ENCODE measurements at places on chromosomes 3 and 15.
A peak's percentile ranks its signal among the peaks of the same experiment; 100 is the strongest.

- DNase-seq, result no peak
Observed at GRCh38 chr3:13483988-13484695, 4.0 kb downstream of the HDAC11 start.

DNA sequence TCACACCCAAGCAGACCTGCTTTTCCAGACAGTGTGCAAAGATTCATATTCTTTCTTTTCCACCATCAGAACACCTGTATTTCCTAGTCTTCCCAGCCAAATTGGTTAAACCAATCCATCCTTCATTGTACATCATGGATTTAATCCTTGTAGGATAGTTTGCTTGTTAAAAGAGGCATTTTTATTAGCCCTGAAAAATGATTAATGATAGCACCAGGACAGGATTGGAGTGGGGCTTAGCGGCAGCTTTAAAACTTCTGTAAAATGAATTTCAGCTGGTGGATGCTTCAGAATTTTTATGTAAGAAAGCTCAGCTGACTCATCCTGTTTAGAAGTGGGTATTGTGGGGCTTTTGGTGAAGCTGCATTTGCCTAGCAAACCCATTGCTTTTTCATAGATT lies 36.1 kb upstream of the ARHGEF26 start:
- DNase-seq, result no peak

DNA sequence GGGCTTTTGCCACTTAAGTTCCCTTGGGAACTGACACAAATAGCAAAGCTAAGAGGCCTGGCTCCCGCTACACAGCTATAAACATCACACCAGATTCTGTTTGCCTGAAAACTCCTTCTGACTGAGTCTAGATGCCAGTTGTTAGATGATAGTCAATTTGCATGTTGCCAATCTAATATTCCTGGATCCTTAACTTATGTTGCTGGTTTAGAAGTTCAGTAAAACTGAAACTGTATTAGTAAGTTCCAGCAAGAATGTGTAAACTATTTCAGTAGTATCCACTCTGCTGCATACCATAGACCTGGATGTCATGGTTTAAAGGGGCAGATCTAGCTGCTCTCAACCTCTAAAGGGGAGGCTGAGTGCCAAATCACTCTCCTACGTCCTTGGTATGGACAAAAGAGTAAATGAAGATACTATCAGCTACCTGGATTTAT lies 27.1 kb upstream of the LACTB start:
- peak; percentile 83 for DNase-seq

DNA sequence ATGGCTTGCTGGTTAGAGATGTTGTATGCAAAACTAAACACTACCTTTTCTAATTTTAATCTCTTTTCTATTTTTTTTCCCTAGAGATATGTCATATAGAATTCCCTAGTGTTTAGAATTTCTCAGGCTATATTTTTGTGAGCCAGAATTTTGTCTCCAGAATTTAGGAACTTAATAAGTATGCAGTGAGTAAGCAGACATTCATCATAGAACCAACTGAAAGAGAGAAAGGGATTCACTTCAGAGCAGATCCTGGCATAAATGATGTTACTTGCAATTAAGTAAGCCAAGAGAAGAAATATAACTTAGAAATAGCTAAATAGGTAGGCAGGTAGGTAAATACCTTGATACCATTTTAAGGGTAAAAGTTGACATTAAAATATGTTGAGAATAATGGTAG lies 288.9 kb downstream of the ZNF385D start:
- peak; percentile 58 for DNase-seq

DNA sequence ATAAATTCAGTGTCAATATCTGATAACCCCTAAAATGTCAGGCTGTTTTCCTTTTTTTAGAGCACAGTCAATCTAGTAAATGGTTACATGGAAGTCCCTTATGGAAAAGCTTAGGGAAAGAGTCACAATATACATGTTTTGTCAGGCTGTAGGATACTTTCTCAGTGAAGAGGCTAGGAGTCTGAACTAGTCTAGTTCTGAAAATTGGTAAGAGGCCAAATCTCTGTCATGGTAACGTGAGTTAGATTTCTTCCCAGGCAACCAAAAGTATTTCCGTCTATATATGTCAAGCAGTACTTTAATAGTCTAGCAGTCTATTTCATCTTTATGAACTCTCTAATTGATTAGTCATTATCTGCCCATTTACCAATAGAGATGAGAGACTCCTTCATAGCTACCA lies 215.9 kb upstream of the LRRC3B start:
- no peak for DNase-seq

GRCh38 chr3:51581524-51581923 lies 43.0 kb downstream of the RAD54L2 start:
- peak; percentile 14 for DNase-seq

- DNase-seq, result peak; percentile 68
Observed at GRCh38 chr3:100516838-100517237, 24.4 kb downstream of the TMEM45A start.

DNA sequence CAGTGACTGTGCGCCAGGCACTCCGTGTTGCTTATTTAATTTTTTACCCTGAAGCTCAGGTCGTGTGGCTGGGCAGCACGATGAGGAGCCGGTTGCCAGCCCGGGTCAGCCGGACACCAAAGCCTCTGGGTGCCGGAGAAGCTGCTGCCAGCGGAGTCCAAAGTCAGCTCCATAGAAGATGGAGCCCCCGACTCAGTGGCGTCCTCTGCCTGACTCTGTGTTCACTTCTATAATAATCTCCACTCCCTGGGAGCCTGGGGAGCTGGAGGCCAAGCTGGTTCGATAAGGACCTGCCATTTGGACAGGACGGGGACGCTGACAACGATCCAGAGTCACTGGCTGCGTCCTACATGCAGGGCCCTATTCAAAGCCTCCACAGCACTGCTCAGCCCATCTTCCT lies 78.6 kb downstream of the VGLL4 start:
- no peak for DNase-seq

- DNase-seq, result peak; percentile 72
Observed at GRCh38 chr3:136994772-136995516, 37.2 kb downstream of the IL20RB start.

DNA sequence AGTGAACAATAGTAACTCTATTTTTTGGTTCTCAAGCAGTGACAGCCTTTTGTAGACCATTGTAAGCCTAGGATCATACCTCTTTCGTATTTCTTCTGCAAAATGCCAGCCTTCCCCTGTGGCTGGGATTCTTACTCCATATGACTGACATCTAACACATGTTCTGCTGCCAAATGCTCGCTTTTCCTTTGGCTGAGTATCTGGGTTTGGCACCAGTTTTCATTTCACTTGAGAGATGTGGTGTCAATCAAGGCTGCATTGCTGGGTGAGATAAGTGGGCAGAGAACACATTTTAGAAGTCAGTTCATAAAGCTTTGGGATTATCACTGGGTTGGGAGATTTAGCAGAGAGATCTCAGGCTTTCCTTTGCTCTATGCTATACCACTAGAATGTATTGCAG lies 514.7 kb upstream of the SGO1 start:
- DNase-seq, result no peak

DNA sequence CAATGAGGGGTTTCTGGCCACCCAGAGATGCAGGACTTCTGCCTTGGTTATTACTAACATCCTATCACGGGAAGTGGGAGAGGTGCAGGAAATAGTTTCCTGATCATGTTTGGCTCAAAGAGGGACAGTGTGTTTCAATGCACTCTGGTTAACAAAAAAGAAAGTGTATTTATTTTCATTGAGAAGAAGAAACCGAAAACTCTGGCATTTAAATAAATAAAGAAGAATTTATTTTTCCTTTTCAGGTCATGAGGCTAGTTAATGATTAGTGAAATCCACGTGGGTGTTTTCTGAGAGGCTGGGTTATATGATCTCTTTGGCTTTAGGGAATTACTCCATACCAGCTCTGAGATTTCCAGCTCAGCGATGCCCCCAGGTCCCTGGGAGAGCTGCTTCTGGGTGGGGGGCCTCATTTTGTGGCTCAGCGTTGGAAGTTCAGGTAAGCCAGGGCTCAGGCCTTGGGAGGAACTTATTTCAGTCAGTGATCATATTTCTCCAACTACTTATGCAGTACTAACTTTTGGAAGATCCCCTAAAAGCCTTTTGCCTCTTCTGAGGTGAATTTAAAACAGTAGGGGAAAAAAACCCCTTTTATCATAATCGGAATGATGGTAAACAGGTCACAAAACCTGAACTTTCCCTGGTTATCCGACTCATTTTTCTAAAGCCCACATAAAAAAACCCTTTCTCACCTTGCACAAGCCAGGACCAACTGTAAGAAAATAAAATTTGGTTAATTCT lies at the start of gene PLA1A:
Gene PLA1A, plus strand, starts transcription at position 338 of the 741 bp plus-strand sequence. Its CDS starts 29 bp downstream, at position 367.
- no peak for DNase-seq

GRCh38 chr15:31236184-31237042 lies 90.2 kb upstream of the KLF13 start:
- peak; percentile 97 for DNase-seq

- DNase-seq, result no peak
Observed at GRCh38 chr15:89632563-89633430, 22.5 kb downstream of the KIF7 start.

GRCh38 chr15:68274201-68274848 lies 3.2 kb upstream of the FEM1B start:
- DNase-seq, result no peak

DNA sequence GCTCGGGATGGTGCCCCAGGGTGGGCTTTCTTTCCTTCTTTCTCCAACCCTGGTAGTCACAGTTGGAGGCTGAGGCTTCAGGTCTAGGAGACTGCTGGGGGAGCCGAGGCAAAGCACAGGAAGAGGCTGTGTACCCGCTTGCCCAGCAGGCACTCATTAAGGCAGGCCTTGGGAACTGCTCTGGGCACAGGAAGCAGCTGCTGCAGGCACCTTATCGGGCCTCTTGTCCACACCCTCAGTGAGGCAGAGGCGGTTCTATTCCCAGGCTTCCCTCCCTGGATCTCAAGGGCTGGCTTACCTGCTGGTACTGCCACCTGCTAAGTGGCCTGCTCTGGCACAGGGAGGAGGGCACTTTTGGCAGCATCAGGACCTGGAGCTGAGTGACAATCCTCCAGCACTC lies 15.8 kb upstream of the GRM2 start:
- no peak for DNase-seq

DNA sequence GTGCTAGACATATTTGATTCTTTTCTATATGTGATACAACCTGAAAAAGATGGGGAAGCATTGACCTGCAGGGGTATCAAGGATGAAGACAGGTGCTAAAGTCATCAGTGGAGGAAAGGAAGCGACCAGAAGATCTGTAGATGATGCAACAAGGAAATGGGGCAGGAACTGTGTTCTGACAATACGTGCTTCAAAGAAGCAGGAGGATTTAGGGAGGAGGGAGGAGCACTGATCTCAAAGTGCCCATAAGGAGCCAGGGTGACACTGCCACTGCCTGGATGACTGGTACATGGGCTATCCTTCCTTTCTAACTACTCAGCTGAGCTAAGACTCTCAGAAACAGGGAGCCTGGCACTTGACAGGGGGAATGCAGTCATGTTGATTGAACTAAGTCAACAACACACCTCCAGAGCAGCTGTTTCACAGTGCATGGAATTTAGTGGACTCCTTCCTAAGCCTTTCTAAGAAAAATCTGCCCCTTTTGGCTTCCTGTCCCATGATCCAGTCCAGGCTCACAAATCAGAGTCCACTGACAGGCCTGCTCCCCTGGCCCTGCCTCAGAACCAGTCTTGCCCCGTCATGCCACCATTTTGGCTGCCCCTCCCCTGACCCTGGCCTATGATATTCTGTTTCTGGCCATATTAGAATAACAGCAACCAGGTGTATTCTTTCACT lies 12.0 kb downstream of the LYSMD4 start:
- DNase-seq, result no peak

DNA sequence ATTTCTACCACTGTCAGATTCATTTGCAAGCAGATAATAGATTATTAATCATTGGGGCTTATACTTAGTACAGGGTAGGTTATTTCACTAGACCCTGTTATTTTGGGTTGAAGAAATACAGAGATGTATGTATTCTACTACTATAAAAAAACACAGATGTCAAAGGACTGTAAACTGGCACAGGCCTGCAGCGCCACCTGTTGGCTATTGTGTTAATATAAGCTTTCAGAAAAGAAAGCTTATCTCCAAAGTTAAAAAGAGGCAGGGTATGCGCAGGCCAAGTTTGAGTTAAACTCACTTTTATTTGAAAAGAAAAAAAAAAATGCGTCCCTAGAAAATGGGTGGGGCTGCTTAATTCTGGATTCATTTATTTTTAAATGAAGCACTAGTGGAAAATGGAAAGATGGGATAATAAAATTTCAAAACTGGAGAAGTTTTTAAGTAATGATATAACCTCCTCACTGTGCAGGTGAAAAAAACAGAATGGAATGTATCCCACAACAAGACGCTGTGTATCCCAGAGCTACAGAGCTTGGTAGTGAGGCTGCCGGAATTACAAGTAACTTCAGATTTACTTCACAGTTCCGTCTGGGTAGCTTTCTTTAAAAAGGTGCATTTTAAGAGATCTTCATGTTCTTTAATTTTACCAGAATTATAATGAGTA lies 407.2 kb upstream of the TGFBR2 start:
- DNase-seq, result peak; percentile 50

DNA sequence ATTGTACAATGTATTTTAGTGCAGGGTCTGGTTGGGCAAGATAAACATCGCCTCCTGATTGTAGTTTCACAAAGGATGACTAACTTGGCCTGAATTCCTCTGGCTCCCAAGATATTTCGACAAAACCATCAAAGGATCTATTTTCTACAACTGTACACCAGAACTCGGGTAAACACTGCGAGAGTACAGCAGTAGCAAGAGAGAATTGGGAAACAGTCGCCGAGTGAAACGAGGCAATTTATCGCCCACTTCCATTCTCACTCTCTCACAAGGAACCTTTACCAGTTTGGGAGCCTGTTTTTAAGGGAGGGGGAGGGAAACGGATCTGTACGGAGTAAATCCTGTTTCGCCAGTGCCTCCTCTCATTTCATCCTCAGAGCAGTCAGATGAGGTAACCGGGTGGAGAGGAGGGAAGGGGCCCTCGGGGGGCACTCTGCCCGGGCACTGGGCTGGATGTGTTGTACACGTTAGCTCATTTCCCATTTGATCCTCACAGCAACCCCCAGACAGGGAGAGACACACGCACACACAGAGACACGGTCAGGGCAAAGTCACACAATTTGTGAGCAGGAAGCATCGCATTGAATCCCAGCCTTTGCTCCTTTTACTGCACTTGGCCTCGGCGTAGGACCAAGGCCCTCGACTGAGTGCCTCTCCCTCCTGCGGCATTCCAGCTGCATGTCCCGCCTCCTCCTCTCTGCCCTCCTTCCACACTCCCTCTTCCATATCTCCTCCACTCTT lies 120.1 kb downstream of the LIPC start:
- DNase-seq, result peak; percentile 87

- DNase-seq, result peak; percentile 98
Observed at GRCh38 chr15:48582452-48583247, 62.9 kb downstream of the FBN1 start.

DNA sequence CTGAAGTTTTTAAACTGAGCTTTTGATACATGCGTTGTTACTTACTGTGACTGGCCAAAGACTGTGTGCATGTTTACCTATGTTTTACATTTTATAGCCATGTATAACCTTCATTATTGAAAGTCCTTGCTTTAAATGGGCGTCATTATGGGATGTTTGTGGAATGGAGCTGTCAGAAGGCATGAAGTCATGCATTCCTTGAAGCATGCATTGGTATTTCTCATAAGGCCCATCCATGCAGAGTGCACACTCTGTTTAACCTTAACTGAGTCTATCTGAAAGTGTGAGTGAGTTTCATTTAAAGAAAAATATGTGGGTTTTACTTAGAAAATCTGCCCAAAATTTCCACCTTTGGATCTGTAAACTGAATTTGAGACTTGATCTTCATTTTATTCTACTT lies 51.1 kb downstream of the PSMD6 start:
- peak; percentile 85 for DNase-seq
